Calu3 (cell line): ENCODE measurements at places on chromosomes 2 and 18. TPM values are rescaled to one million over a fixed set of nuclear protein-coding genes. Genes with fewer than 3 reads are reported as not detected.

IGFBP5 gene
- total RNA-seq = 8.7 and 14.8 TPM in 2 replicates

- H3K4me3 ChIP-seq = no peak overlapping the region
- peaks cover 1% of the 10 kb centered on the region for H3K4me1 ChIP-seq
- no peak for DNase-seq
- no peak overlapping the region for H3K27ac ChIP-seq
- H3K27me3 ChIP-seq = no peaks in the 10 kb centered on the region
Measured at GRCh38 chr2:170922634-170923494, 6.2 kb upstream of the GORASP2 start.

PGAP1 gene
- 3.9 and 5.8 TPM in 2 replicates for total RNA-seq

UGT1A3 gene
- 5.9 and 6.0 TPM in 2 replicates for total RNA-seq

DNA sequence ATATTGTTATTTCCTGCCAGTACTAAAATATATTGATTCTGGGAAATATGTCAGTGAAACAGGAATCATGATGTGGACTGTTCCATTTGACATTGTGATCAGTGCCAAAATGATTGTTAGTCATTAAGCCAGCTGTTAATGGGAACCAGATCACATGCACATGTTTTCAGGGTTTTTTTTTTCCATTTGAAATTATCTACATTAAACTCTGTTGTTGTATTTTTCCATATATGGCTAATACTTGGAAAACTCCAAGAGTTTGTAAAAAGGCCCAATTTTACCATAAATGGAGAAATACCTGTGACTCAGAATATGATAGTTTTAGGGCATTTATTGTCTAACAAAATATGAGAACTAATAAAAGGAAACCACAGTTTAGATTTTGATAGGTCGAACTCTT is 13.4 kb downstream of the ITGAV start:
- H3K36me3 ChIP-seq = peaks cover 5% of the 10 kb centered on the region
- H3K27me3 ChIP-seq = no peaks in the 10 kb centered on the region

CABLES1 gene
- 16.2 and 16.9 TPM in 2 replicates for total RNA-seq

SLC9A2 gene
- total RNA-seq = 5.7 and 5.9 TPM in 2 replicates

KCTD1 gene
- total RNA-seq = 54.1 and 63.2 TPM in 2 replicates

DNA sequence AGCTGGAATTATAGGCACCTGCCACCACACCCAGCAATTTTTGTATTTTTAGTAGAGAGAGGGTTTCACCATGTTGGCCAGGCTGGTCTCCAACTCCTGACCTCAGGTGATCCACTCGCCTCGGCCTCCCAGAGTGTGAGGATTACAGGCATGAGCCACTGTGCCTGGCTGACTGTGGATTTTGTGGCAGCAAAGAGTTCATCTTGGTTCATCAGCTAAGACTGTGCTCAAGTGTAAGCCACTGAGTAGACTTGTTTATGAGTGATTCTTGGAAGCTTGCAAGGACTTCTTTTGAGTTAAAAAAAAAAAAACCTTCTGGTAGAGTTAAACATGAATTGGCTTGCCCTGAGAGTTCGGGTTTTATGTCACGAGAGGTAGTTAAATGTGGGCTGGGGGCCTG is 34.7 kb downstream of the CD8B start:
- H3K4me1 ChIP-seq = no peaks in the 10 kb centered on the region
- DNase-seq = no peak
- no peak overlapping the region for H3K4me3 ChIP-seq
- H3K27ac ChIP-seq = no peak overlapping the region
- peaks cover 8% of the 10 kb centered on the region for H3K27me3 ChIP-seq

- peaks cover 17% of the 10 kb centered on the region for H3K4me1 ChIP-seq
- peak; percentile 41 for DNase-seq
- no peaks in the 10 kb centered on the region for H3K27me3 ChIP-seq
- H3K27ac ChIP-seq = peak overlapping the region; percentile 82
- peaks cover 62% of the 10 kb centered on the region for H3K36me3 ChIP-seq
Measured at GRCh38 chr2:130341562-130342019, 1.1 kb upstream of the IMP4 start.

DNA sequence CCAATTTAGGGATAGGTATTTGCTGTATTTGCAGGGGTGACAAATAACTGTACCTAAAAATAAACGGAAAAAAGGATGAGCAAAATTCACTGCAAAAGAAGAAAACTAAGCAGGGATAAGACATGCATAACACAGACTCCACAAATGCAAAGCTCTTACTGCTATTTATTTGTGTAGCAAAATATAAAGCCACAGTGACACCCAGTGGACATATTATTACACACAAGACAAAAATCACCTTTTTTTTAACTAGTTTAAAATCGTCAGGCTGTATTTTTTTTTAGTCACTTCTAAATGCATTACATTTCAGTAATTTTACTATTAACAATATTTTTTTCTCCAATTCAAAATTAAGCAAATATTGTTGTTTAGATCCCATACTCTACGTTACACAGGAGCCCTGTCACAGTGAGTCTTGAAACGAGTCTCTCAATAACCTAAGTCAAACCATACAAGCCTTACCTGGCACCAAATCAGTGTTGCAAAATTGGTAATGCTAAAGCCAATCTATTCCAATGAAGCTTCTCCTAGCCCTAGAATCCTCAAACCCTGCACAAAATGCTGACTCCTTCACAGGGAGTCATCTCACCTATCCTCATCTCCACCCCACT is 23.7 kb downstream of the METTL4 start:
- H3K27me3 ChIP-seq = no peaks in the 10 kb centered on the region
- no peaks in the 10 kb centered on the region for H3K36me3 ChIP-seq
- no peak overlapping the region for H3K4me3 ChIP-seq

UGT1A7 gene
- total RNA-seq = 7.2 and 7.8 TPM in 2 replicates

DNA sequence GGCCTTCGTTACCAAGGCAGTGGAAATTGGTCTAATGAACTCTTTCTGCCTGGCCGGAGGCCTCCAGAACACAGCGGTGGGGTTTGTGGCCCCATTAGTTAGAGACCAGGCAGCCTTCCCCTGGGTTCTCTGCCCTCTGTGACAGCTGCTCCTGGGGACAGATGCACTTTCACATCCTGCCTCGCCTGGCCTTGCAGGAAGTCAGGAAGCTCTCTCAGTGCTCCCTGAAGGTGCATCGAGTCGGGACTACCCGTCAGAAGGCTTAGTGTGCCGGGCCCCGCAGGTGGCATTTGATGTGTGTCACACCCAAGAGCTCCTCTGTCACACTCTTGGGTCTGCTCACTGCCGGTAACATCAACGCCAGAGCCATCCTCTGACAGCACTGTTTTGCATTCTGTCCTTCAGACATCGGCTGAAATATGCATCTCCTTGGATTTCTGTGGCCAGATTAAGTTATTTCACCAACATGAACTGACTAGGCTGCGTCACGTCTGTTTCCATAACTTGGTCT is 158.3 kb downstream of the LDLRAD4 start:
- no peak overlapping the region for H3K27ac ChIP-seq
- no peak overlapping the region for H3K4me3 ChIP-seq
- H3K27me3 ChIP-seq = no peaks in the 10 kb centered on the region

DNA sequence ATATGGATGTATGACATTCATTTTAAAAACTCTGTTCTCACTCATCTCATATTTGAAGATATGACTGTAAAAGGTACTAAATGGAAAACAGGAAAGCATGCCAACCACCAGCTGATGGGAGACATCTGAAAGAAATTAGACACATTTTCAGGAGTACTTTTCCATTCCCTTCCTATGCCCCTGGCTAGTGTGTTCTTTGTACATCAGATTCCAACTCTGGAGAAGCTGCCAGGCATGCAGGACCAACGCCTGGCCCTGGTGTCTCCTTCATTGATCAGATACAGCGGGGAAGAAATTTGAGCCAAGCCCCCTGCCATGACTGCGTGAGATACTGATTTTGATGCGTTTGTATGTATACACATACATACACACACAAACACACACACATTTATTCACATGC is 599.0 kb upstream of the SYT4 start:
- no peak overlapping the region for H3K27ac ChIP-seq
- DNase-seq = no peak

GPATCH11 gene
- total RNA-seq = 5.4 and 5.8 TPM in 2 replicates

DNA sequence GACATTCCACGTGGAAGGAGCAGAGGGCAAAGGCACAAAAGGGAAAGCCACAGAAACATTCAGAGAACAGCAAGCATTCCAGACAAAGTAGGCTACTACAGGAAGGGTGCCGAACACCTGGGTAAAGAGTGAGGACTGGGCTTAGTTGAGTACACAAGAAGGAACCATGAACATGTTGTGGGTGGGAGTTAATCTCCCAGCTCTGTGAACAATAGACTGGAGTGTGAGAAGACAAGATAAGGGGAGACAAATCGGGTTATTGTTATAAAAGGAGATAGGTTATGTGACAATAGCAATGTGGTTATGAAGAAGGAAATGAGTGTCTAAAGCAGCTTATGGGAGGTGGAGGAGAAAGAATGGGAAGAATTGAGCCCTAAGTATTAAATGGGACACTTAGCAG is 70.0 kb downstream of the DPP4 start:
- DNase-seq = no peak
- H3K27ac ChIP-seq = no peak overlapping the region
- no peaks in the 10 kb centered on the region for H3K27me3 ChIP-seq
- no peaks in the 10 kb centered on the region for H3K4me1 ChIP-seq

SEPTIN10 gene
- total RNA-seq = 64.3 and 72.2 TPM in 2 replicates

TUBA3E gene
- total RNA-seq = not detected in 2 replicates

- H3K27ac ChIP-seq = no peak overlapping the region
- H3K27me3 ChIP-seq = no peaks in the 10 kb centered on the region
- no peak overlapping the region for H3K4me3 ChIP-seq
Measured at GRCh38 chr2:215594766-215595165, 158.9 kb upstream of the FN1 start.

DNA sequence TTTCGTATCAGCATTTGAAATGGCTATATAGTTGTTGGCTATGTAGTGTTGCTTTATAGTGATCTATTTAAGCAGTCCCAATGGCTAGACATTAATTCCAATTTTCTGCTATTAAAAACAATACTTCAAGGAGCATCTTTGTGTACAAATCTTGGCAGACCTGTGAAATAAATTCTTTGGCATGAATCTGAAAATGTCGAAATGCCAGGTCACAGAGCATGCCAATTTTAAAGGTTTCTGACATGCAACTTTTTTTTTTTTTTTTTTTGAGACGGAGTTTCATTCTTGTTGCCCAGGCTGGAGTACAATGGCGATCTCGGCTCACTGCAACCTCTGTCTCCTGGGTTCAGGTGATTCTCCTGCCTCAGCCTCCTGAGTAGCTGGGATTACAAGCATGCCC is 26.8 kb upstream of the CABLES1 start:
- no peak overlapping the region for H3K4me3 ChIP-seq
- no peak for DNase-seq
- H3K27ac ChIP-seq = peak overlapping the region; percentile 31

DNA sequence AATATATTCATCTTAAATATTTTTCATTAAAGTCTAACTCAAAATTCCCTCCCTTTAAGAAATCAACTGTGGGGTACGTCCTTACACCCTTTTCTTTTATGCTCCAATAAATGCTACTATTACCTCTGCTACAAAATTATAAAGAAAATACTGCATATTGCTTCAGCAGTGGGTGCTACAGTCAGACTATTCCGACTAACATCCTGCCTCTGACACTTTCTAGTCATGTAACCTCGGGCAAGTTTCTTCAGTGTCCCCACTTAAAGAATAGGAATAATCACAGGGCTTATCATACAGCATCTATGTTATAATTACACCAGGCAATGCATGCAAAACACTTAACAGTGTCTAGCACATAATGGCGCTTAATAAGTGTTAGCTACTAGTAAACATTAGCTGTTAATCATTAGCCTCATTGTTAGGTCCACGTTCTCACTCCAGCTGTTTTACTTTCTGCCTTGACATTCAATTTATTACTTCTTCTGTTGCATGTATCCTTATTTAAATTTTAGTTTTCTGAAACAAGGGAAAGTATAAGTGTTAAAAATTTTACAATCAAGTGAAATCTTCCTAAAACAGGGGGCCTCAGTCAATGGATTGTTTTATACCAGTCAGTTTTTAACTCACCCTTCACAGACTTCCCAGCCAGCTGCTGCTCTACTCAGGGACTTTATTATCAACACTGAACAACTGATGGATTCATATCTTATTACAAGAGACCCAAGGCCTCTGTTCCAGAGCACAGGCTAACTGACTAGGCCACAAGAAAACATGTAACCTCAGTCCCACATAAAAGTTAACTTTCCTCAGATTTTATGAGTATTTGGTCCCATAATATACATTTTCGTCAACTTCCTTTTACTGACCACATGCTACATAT is 54.0 kb downstream of the CLASP1 start:
- H3K27ac ChIP-seq = no peak overlapping the region
- no peak overlapping the region for H3K4me3 ChIP-seq
- DNase-seq = no peak
- no peaks in the 10 kb centered on the region for H3K27me3 ChIP-seq
- peaks cover 4% of the 10 kb centered on the region for H3K36me3 ChIP-seq

DNA sequence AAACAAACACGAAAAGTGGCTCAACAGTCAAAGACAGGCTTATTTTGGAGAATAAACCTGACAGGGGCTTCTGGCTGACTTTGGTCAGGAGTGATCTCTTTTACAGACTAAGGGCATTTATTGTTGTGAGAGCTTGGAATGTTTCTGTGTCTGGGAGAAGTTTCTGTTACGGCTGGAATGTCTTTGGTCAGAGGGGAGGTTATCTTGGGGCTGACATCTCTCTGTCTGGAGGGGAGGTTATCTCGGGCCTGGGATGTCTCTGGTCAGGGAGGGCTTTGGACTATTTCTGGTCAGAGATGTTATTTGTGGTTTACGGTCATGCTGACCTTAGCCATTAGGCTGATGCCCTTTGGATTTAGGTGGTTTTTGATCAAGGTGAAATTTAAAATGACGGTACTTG is 345.5 kb upstream of the FSIP2 start:
- no peak for DNase-seq
- no peaks in the 10 kb centered on the region for H3K36me3 ChIP-seq
- H3K4me1 ChIP-seq = no peaks in the 10 kb centered on the region

LRP2 gene
- total RNA-seq = 0.49 and 0.66 TPM in 2 replicates

SERPINB3 gene
- 0.34 and 0.68 TPM in 2 replicates for total RNA-seq

- no peaks in the 10 kb centered on the region for H3K36me3 ChIP-seq
- peak; percentile 3 for DNase-seq
- H3K4me3 ChIP-seq = no peak overlapping the region
- no peak overlapping the region for H3K27ac ChIP-seq
- H3K4me1 ChIP-seq = no peaks in the 10 kb centered on the region
Measured at GRCh38 chr18:53380063-53380639, 844.3 kb downstream of the MBD2 start.

DNA sequence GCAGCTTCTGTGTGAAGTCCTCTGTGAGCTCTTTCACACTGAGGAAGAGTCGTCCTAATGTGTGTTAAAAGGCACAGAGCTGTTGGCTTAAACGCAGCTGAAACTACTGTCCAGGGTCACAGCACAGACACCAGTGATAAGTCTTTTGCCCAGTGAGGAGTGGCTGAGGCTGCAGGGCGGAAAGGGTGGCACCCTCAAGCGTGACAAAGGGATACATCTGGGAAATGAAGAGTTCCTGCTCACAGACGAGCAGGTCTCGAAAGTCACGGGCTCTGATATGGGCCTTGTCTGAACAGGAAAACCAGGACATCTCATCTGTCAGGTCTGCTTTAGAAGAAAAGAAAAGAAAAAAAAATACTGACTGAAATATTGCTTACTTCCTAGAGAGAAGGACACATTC is 36.5 kb downstream of the TGIF1 start:
- H3K4me3 ChIP-seq = no peak overlapping the region
- H3K27me3 ChIP-seq = no peaks in the 10 kb centered on the region
- no peaks in the 10 kb centered on the region for H3K36me3 ChIP-seq
- H3K4me1 ChIP-seq = no peaks in the 10 kb centered on the region
- no peak overlapping the region for H3K27ac ChIP-seq

- no peaks in the 10 kb centered on the region for H3K4me1 ChIP-seq
- H3K27ac ChIP-seq = no peak overlapping the region
- no peaks in the 10 kb centered on the region for H3K36me3 ChIP-seq
- no peaks in the 10 kb centered on the region for H3K27me3 ChIP-seq
- H3K4me3 ChIP-seq = no peak overlapping the region
Measured at GRCh38 chr2:78811955-78812610, 213.4 kb upstream of the REG3G start.

CERKL gene
- 1.1 and 1.5 TPM in 2 replicates for total RNA-seq

TMEM200C gene
- total RNA-seq = not detected in 2 replicates

- H3K27me3 ChIP-seq = peaks cover 28% of the 10 kb centered on the region
- H3K36me3 ChIP-seq = no peaks in the 10 kb centered on the region
- no peaks in the 10 kb centered on the region for H3K4me1 ChIP-seq
- DNase-seq = no peak
Measured at GRCh38 chr2:24986372-24986771, 14.6 kb upstream of the DNAJC27 start.
